Ovary (tissue), 10 donors: ENCODE measurements at places on chromosomes 7 and 10. TPM values are rescaled to one million over a fixed set of nuclear protein-coding genes. Genes with fewer than 3 reads are reported as not detected.

GRCh38 chr7:3028071-3028757, 15.5 kb downstream of the CARD11 start:
- H3K27ac ChIP-seq, result no peak overlapping the region
- no peaks in the 10 kb centered on the region for H3K27me3 ChIP-seq
- DNase-seq, result peak; percentile 23
- no peaks in the 10 kb centered on the region for H3K36me3 ChIP-seq
- no peaks in the 10 kb centered on the region for H3K4me1 ChIP-seq

GRCh38 chr10:7558036-7558435, 108.7 kb downstream of the ITIH5 start:
- DNase-seq, result no peak
- H3K27me3 ChIP-seq, result no peaks in the 10 kb centered on the region
- H3K4me1 ChIP-seq, result peaks cover 13% of the 10 kb centered on the region
- H3K4me3 ChIP-seq, result no peak overlapping the region

LDB3 gene
- 5.8 TPM for total RNA-seq

DNA sequence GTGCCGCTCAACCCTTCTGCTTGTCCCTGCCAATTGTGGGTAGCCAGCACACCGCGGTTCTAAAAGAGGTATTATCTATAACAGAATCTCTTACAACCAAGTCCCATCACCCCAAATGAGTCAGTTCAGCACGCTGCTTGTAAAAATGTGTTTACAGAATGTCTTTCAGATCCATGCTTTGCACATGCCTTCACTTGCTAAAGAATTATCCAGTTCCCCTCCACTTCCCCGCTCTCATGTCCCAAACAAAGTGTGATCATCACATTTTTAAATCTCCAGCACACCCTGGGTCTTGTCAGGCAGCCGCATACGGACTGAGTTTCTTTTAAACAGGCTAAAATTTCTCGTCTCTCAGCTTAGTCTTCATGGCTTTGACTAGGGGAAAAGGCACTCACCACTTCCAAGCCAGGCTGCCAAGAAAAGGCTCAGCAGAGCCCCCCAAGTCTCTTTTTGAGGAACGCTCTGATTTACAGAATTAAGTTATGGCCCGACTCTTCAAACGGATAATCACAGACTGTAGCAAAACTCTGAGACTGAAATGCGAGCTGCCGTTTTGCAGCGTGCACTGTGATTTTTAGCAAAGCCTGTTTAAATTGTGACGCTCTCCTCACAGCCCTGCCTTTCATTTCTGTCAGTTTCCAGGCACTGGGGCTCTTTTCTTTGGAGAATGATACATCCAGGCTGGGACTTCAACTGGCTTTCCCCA, 29.8 kb upstream of the FGFR2 start:
- no peaks in the 10 kb centered on the region for H3K27me3 ChIP-seq
- DNase-seq, result no peak
- H3K27ac ChIP-seq, result peak overlapping the region; percentile 33
- peak overlapping the region; percentile 14 for H3K4me3 ChIP-seq

FRMD4A gene
- 8.9 TPM for total RNA-seq

- H3K36me3 ChIP-seq, result no peaks in the 10 kb centered on the region
- no peak overlapping the region for H3K4me3 ChIP-seq
Observed at GRCh38 chr7:124635416-124635815, 130.2 kb downstream of the GPR37 start.

- peaks cover 3% of the 10 kb centered on the region for H3K4me1 ChIP-seq
- H3K27me3 ChIP-seq, result no peaks in the 10 kb centered on the region
- H3K4me3 ChIP-seq, result peak overlapping the region; percentile 98
- no peaks in the 10 kb centered on the region for H3K36me3 ChIP-seq
- DNase-seq, result no peak
Observed at GRCh38 chr7:112449353-112449752, 907 bp upstream of the IFRD1 start.
